ENCODE measurements at places on chromosomes 1 and 21.
A peak's percentile ranks its signal among the peaks of the same experiment; 100 is the strongest.

- no peak for DNase-seq
Observed at GRCh38 chr1:99292886-99293285, 28.6 kb downstream of the PLPPR4 start.

- DNase-seq, result no peak
Observed at GRCh38 chr21:43786807-43787440, 2.5 kb upstream of the RRP1 start.

GRCh38 chr1:158025576-158026230, 32.3 kb downstream of the KIRREL1 start:
- no peak for DNase-seq

- no peak for DNase-seq
Observed at GRCh38 chr1:59292562-59292961, 4.3 kb upstream of the FGGY start.

DNA sequence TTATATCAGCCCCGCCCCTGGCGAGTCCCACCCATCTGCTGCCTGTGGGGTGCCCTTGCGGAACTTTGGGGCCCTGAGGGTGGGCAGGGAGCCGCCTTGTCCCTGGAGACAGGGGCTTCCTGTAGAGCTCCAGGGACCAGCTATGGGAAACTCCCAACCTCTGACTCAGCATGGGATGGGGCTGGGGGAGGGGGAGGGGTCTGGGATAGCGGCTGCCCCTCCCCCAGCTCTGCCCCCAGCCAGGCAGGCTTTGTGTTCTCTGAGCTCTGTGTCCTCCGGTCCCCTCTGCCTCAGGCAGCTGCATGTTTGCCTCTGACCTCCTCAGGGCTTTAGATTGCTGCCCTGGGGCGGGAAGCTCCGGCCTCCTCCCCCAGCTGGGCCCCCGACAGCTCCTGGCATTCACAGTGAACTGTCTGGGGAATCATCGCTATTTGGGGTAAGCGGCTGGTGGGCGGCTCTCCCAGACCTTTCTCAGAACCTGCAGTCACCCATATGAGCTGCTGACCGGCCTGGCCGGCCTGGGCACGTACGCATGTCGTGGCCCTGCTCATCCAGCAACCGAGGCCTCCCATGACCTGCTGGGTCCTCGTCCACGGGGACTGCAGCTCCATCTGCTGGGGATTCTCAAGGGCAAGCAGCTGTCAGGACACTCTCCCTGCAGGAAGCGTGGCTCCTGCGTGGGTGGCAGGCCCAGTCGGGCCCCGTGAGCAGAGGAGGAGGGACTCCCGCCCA, 17.1 kb downstream of the ARHGEF16 start:
- DNase-seq, result no peak

- no peak for DNase-seq
Observed at GRCh38 chr1:6869545-6869944, 84.3 kb downstream of the CAMTA1 start.

DNA sequence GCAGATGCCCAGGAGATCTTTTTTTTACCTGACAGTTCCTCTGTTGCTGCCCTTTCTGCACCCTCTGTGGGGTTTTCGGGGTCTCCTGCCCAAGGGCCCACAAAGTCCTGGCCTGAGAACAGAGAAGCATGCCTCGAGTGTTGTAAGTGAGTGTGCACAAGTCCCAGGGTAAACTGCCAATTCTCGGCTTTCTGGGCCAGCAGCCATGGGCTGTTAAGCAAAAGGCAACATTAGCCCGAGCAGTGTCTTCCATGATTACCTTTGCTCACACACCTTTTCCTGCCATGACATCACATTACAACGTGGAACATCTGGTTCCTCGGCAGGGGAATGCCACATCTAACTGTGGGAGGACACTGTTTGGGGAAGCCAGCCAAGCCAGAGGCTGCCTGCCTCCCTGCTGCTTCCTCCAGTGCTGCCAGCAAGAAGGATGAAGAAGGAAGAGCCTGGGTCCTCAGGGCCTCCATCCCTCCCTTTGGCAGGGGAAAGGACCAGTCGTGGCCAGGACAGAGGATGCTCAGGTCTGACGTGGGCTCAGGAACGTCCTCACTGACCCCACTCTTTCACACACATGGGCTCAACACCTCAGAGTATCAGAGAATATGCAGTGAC, 485.9 kb downstream of the OMA1 start:
- DNase-seq, result no peak

DNA sequence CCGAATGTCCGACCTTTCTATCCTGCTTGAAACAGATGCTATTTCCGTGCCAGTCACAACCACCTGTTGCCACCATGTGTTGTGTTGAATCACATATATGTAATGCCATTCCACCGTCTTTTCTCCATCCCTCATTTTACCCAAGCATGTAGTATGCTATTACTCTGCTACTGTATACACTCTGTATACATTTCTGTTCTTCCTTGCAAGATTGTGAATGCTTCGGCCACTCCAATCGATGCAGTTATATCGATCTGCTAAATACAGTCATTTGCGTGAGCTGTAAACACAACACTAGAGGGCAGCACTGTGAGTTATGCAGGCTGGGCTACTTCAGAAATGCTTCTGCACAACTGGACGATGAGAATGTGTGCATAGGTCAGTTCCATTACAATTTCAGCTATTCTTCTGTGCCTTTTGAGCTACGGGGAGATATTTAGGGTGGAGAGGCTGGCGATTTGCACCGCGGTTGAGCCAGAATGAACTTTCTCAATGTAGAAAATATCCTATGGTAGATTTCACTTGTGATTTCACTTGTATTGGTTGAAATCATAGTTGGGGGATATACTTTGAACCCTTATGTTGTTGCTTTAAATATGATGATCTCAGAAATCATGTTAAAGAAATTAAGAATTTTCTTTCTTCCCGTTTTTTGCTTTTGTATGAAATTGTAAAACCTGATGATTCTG, 289.8 kb downstream of the NTNG1 start:
- DNase-seq, result no peak

DNA sequence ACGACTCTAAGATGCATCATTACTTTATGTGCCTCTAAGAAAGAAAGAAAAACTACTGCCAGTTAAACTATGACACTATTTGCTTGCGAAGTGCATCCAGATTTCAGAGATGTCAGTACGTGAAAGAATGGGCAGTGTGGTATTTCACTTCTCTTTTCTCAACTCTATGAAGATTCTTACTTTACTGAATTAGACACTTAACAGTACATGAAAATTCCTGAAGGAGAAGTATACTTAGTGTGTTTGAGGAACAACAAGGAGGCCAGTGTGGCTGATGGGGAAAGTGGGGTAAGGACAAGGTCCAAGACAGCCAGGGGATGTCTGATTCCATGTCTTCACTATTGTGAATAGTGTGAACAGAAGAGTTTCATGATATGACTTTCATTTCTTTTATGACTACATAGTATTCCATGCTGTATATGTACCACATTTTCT, 53.9 kb upstream of the HSD17B7 start:
- DNase-seq, result no peak

- DNase-seq, result no peak
Observed at GRCh38 chr1:187498028-187498427, 669.3 kb downstream of the PLA2G4A start.

DNA sequence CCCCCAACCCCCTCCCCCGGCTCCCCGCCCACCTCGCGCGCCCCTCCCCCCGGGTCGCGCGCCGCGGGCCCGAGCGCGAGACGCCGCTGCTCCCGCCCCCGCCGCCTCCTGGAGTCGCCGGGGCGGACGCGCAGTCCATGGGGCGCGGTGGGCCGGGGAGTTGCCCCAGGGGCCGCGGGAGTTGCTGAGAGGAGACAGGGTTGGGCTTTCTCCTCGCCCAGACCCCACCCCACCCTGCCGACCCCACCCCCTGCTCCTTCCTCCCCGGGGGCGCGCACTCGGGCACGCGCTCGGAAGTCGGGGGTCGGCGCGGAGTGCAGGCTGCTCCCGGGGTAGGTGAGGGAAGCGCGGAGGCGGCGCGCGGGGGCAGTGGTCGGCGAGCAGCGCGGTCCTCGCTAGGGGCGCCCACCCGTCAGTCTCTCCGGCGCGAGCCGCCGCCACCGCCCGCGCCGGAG, at the start of gene LAMC1:
LAMC1 (plus strand) TSS at position 275 of the 455 bp plus-strand sequence. CDS start 297 bp downstream, outside the sequence.
- DNase-seq, result peak; percentile 37

- DNase-seq, result no peak
Observed at GRCh38 chr1:18932387-18932786, 24.1 kb downstream of the IFFO2 start.

GRCh38 chr1:53615101-53615500, 123.9 kb downstream of the GLIS1 start:
- no peak for DNase-seq

GRCh38 chr1:42335809-42336518, 929 bp upstream of the FOXJ3 start:
- no peak for DNase-seq

DNA sequence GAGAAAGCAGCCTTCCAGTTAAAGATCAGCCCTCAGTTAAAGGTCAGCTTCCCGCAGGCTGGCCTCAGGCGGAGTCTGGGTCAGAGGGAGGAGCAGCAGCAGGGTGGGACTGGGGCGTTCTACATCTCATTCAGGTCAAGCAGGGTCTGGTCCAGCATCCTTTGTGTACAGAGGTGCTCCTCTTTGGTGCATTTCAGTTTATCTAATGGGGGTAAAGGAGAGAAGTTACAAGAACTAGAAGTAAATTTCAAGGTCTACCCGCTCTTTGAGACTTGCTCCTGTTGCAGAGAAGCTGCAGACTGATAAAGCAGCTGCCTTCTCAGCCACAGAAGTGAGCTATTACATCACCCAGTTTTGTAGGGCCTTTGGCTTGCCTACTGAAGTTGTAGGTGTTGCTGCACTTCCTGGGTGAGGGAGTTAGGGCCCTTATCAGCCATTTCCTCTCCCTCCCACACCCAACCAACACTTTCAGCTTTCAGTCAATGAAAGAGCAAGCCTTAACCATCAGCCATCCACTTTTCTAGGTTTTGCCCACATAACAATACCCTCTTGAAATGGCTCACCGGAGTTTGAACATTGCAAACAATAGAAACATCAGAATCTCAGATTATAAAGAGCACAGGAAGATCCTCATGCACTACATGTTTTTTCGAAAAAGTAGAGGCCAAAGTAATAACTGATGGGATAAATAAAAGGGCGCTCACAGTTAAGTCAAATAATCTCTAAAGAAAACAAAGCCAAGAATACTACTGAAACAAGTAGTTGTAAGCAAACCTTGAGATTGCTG, 2.8 kb upstream of the NUP210L start:
- no peak for DNase-seq

GRCh38 chr1:37652976-37653375, 18.3 kb upstream of the RSPO1 start:
- DNase-seq, result no peak

DNA sequence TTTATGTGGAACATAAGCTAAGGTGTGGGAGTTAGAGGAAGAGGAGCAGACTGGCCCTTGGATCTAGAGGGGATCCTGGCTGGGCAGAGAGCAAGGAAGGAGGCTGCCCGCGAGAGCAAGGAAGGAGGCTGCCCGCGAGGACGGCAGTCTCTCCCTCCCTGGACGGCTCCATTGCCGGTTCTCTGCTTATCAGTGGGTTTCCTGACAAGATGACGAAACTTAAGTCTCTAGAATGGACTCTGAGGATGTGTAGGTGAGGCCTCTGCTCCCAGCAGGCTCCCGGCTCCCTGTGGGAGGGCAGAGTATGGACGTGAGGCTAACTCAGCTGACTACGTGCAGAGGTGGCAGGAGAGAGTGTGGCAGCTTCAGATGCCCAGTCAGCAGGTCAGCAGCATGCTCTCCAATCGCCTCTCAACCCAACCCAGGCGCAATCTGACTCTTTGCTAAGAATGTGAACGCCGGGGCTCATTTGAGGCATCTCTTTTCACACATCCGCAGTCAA, 6.1 kb downstream of the MYBPHL start:
- DNase-seq, result no peak

- no peak for DNase-seq
Observed at GRCh38 chr1:147336291-147336690, 93.8 kb downstream of the CHD1L start.

DNA sequence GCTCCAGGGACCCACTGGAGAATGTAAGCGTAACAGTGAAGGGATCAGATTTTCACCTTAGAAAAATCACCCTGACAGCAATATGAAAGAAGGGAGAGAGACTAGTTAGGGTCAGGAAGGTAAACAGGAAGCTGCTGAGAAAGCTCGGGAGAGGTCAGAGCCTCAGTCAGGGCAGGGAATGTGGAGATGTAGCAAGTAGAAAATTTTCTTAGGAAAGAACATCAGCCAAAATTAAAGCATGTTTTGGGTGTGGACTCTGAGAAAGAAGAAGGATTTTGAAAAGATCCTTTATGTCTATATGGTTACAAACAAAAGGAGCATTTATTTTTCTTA, 16.7 kb upstream of the ERICH3 start:
- DNase-seq, result no peak

- DNase-seq, result no peak
Observed at GRCh38 chr1:210505601-210506496, 177.1 kb downstream of the HHAT start.

- no peak for DNase-seq
Observed at GRCh38 chr1:152777510-152778137, 2.7 kb downstream of the LCE1F start.

GRCh38 chr1:148388260-148389026, 94.7 kb downstream of the PPIAL4G start:
- peak; percentile 1 for DNase-seq

GRCh38 chr1:62484824-62485468, 48.1 kb downstream of the USP1 start:
- DNase-seq, result no peak

DNA sequence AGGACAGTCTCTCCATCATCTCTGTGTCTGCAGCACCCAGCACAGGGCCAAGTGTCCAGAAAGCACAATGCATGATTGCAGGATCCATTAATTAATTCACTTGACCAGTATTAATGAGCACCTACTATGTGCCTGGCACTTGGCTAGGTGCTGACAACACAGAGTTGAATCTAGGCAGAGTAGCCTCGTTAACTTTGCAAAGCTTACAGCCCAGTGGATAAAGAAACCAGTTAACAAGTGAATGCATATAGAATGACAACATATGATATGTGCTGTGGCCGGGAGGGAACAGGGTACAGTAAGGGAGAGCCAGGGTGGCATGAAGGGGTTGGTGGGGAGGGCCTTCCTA, 10.9 kb downstream of the SLC1A7 start:
- DNase-seq, result no peak

DNA sequence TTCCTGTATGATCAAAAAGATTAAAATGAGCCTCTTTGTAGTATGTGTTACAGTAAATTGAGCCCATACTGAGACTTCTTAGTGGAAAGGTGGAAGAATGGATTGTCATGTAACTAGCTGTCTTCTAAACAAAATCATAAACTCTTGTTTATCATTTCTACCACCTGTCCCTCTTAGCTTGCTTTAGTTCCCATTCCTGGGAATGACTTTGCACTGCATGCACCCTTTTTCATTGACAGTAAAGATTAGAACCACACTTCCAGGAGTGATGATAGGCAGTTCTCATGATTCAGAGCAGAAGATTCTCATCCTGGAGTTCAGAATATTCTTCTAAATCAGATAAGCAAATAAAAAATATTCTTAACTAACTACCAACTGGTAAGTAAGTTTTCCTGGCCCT, 28.0 kb downstream of the DENND2D start:
- no peak for DNase-seq

DNA sequence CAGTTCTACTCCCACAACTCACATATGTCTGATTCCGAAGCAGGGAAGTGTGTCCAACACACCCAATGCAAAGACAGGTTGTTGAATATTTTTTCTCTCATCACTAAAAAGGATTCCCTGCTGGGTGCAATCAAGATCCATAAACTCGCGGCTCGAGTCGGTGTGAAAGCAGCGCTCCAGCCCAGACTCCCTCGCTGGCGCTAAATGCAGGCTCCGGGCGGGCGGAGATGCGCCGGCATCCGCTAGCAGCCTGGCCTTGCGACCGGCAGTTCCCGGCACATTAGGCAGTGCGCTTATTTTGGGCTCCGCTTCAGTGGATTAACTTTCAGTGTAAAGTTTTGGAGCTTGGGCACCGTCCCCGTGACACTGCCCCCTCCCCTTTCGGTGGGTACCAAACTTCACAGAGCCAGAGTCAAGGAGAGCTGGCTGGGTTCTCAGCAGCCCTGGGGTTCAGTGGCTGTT, 87.7 kb upstream of the POU3F1 start:
- DNase-seq, result no peak

All from NCI-H524 treated with DMSO at 0.1 percent for 48 hours (cell line).